Progenitor cell of endocrine pancreas (in vitro differentiated cells): ENCODE measurements at places on chromosomes 16 and 17. TPM values are rescaled to one million over a fixed set of nuclear protein-coding genes. Genes with fewer than 3 reads are reported as not detected.

DNA sequence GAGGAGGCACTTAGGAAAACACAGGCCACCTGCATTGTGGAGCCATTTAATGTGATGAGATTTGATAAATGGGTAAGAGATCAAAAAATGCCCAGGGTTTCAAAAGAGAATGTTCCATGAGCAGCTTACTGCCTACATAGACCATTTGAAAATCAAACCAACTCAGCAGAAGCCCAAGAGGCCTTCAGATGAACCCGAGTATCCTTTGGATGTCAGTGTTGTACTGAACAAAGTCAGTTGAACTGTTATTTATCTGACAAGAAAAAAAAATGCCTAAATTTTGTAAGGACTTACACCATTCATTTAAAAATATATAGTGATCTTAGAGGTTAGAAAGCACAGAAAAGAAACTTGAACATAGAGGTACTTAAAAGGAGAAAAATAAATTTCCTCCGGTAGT lies 381.7 kb downstream of the ZFHX3 start:
- no peak for DNase-seq

DNA sequence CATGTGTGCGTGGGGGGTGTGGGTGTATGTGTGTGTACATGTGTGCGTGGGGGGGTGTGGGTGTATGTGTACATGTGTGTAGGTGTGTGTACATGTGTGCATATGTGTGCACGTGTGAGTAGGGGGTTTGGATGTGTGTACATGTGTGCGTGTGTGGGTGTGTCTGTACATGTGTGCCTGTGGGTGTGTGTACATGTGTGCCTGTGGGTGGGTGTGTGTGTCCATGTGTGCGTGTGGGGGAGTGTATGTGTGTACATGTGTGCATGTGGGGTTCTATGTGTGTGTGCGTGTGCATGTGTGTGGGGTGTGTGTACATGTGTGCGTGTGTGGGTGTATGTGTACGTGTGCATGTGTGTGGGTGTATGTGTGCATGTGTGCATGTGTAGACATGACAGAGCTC lies 129.1 kb downstream of the C16orf95 start:
- DNase-seq: no peak

DNA sequence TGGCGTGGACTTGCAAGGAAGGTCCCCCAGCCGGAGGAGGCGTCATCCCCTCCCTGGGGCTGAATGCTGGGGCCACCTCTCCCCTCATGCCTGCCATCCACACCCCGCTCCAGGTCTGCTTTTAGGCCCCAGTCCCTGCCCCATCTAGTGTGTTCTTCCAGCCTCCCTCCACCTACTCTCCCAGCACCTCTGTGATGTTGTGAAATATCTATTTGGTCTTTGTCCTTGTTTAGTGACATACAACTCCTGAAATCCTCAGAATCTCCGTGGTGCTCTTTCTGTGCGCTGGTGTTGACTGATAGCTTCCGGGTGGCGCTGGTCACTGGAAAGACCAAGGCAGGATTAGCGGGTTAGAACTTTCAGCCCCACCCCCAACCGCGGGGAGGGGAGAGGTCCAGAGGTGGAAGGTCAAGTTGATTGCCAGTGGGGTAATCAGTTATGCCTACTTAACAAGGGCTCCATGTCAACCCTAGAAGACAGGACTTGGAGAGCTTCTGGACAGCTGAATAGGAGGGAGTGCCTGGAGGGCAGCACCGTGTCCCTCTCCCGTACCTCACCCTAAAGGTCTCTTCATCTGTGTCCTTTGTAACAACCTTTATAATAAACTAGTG lies 10.1 kb downstream of the TBC1D24 start:
- DNase-seq: no peak

DNA sequence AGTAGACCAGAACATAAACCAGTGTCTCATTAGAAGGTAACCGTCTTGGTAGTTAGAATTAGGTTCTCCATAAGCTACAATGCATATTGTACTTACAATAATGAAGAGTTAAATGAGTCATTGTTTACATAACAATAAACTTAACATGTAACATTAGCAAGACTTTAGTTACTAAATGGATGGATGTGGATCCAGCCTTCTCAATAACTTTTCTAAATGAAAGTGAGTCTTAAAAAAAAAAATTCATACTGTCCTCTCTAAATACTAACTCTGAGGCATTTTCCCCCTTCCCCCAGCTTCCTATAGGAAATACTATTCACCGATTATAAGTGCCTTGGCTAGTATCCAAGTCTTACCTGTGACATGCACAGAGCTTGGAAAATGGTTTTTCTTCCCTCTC lies 155.3 kb downstream of the CYB561 start:
- DNase-seq: no peak

Gene EVI2A
- total RNA-seq: not detected in 2 replicates
